Posterior vena cava (tissue), 2 donors: ENCODE measurements at places on chromosomes 7 and 10.

DNA sequence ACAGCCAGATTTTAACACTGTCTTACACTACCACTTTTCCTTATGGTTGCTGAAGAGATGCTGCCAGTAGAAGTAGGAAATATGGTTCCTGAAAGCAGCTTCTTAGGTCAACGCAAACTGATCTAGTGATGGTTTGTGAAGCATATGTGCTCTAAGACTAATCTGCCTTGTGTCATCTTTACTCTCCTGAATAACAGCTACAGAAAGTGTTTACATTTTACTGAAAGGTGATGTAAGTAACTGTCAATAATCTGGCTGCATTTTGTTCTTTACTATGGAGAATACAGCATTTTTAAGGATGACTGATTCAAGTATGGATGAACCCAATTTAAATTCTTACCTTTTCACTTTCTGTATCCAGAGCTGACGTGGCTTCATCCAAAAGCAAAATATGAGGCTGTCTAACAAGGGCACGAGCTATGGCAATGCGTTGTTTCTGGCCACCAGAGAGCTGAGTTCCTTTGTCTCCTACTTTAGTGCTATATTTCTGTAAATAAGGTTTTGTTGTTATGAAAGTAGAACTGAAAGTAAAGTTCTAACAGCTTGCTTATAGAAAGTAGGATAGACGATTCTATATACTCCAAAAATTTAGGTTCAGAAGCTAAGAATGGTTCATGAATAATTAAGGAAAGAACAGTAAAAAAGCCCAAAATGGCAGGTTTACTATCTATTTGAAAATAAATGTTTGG lies 30.2 kb upstream of the ABCB4 start:
- no peak for DNase-seq

DNA sequence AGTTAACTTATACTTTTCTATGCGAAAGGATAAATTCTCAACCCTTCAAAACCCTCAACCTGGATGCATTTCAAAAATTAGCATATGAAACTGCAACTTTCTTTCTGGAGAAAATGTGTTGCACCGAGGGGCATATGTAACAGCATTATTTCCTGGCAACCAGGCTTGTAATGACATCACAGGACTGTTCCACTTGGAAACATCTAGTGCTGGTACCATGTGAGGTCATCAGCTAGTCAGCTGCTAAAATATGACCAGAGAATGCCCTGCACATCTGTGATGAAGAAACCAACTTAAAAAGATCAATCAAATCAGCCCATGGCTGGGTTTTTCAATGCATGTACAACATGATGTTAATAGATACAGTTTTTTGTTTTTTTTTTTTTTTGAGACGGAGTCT lies 40.0 kb downstream of the FGFR2 start:
- DNase-seq: no peak

DNA sequence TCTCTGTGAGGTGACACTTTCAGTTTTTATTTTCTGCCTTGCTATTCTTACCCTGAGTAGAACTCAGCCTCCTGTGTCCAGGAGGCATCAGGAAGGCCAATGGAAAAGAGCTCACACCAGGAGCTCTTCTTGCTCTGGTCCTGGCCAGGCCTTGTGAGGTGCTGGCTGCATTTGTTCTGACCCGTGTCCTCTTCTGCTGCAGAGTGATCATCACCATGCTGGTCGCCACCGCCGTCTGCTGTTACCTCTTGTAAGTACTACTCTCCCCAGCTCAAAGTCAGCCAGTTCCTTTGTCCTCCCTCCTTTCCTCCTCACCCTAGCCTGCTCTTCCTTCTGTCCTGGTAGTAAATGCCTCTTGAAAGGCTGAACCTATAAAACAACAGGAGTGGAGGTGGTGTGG lies 1.6 kb downstream of the ATP6V0E2 start:
- DNase-seq: no peak

DNA sequence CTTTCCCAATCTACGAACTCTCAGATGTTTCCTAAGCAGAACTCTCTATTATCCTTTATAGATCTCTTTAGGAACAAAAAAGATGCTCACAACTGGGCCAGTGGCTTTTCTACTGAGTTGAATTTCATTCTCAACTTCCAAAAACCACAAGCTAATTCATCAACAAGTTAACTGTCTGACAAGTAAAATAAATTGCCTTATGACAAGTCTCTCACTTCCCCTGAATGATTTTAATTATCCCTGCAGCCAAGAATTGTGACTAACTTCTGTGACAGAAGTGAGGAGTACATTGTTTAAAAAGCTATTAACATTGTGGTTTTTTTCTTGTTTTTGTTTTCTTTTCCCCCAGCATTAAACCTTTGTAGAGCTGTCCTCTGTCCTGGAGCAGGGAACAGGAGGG lies 343.1 kb downstream of the HPSE2 start:
- DNase-seq: no peak

DNA sequence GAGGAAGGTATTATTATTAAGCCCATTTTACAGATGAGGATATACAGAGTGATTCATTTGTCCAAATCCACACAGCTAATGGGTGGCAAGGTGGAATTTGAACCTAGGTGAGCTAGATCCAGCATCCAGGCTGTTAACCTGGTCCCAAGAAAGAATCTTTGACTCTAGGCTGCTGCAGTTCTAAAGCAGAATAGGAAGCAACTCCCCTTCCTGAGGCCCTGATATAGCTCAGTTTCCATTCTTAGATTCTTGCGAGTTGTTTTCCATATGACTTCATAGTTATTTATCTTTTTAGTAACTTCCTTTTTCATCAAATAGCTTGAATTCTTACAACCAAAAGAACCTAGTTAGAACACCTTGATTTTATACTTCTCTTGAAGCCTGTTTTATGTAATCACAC lies 24.1 kb upstream of the ZC3HAV1L start:
- no peak for DNase-seq
